Astrocyte of the cerebellum (primary cell): ENCODE measurements at places on chromosomes 7 and 10.

- DNase-seq = no peak
These were observed 110.7 kb downstream of the INPP5A start for GRCh38 chr10:132648072-132648850.

GRCh38 chr7:20653636-20654035 is 38.2 kb downstream of the ABCB5 start:
- DNase-seq = no peak

DNA sequence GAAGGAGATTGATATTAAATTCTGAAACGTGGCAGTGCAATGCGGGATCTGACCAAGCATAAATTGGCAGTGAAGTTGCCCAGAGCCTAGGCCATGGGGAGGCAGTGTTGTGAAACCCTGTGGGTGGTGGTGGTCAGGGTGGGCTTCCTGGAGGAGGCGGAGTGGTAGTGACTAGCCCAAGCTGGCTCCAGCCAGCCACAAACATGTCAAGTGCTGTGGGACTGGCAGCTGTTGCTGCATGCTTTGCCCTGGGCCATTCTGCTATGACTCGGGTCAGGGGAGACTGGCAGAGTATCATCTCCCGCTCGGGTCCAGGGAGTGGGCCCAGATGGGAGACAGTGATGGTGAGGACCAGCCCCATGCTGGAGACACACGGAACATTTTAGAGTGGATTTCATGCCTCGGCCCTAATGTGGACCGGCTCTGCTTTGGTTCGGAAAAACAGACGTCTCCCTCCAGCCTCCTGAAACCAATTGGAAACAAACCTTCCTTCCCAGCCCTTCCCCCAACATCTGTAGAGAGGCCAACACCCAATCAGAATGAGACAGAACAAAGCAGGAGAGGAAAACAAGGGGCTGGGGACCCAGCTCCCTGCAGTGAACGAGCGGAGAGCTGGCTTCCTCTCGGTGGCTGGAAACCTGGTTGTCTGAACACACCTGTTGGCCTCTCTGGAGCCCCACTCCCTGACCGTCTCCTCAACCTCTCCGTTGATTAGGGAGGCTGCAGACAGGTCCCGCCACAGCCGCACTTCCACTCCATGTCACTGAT is 58.2 kb downstream of the TMEM270 start:
- DNase-seq = no peak

DNA sequence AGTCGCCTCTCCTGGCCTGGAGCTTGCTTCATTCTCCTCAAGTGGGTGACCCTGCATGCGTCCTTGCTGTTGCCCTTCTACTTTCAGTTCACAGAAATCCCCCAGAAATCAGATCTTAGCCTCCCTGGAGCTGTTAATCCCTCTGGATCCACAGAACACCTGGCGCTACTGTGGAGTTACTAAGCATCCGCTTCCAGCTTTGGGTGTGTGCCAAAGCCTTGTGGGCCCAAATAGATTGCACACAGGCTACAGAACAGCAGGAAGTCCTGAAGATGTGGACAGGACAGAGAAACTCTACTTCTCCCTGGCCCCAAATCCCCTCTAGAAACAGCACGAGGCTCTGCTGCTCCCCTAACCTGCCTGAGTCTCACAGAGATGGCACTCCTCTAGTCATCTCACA is 36.6 kb upstream of the PDLIM1 start:
- peak; percentile 66 for DNase-seq

DNA sequence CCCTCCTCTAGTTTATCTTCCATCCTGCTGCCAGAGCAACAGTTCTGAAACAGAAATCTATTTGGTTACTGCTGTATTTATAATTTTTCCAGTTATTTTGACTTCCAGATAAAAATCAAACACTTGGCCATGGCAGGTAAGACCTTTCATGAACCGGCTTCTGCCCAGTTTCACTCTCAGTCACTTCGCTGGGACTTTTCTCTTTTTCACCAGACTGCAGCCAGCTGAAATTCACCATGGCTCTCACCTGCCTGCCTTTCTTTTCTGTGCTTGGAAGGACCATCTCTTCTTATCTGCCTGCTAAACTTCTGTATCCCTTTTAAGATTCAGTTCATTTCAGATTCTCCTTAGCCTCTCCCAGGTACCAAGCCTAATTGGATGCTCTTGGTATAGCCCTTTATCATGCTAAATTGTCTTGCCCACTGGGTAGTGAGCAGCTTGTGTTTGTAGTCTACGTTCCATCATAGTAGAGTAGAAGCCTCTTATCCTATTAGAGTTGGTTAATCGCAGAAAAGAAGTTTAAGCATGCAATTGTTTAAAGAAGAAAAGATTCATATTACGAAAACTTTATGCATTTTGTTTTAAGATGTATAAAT is 71.7 kb downstream of the TAF3 start:
- DNase-seq = no peak

- DNase-seq = no peak
These were observed 98.0 kb downstream of the SPAG6 start for GRCh38 chr10:22443175-22443901.

- no peak for DNase-seq
These were observed 13.6 kb upstream of the CUBN start for GRCh38 chr10:17143055-17143690.
